ENCODE measurements at places on chromosomes 16 and 17. TPM values are rescaled to one million over a fixed set of nuclear protein-coding genes. Genes with fewer than 3 reads are reported as not detected.

The NEUROD2 gene
- not detected for total RNA-seq

The ATP2A1 gene
- not detected for total RNA-seq

The KRT40 gene
- total RNA-seq: not detected

The MT1M gene
- total RNA-seq: 105 TPM

The RBFOX1 gene
- not detected for total RNA-seq
